ENCODE measurements at places on chromosomes 5 and 9.

DNA sequence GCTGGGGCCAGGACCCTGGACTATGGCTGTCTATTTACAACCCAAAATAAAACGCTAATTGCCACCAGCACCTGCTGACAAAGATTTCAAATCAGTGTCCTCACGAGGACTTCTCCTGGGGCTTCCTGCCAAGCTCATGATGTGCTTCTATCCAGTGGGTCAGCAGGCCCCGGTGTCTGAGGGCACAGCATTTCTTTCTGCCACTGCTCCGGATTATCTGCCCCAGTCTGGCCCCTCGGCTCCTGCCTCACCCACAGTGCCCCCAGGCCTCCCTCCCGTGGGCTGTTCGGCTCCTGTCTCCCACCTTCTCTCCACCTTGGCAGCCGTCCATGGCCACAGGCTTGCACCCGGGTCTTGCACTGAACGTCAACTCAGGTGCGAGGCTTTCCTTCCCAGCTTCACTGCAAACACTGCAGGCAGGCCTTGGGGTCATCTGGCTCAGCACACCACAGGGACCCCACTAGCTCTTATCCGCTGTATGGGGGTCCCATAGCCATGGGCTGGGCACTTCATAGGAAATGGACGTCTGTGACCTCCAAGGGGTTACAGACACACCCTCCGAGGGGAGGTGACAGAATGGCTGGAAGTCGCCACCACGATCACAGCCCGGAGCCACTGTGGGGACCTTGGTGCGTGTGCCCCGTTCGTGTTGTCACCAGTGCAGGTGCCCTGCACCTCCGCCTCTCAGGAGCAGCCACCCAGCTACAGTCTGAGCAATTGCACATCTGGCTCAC is 43.8 kb upstream of the FCN1 start:
- DNase-seq: no peak

- no peak for DNase-seq
These were observed 18.9 kb downstream of the ADAMTS2 start for GRCh38 chr5:179326122-179326927.

DNA sequence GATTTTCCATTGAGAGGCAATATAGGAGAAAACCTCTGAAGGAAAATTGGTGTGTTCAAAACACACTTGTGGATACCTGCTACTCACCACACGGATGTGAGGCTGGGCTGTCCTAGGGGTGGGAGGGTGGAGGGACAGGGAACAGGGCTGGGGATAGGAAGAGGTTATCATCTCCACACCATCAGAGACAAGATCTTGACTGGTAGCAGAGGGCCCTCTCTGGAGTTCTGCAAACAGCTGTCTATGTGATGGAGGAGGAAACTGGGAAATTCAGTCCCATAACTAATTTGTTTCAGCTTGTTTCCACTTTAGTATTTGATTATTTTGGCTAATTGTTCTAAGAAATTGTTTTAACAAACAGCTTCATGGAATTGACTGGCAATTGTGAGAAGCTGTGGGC is 91.6 kb upstream of the FSTL4 start:
- DNase-seq: no peak

GRCh38 chr5:133404724-133405123 is 207.6 kb downstream of the FSTL4 start:
- no peak for DNase-seq

GRCh38 chr5:78078858-78079257 is 215.6 kb downstream of the AP3B1 start:
- no peak for DNase-seq

- no peak for DNase-seq
These were observed 62.8 kb downstream of the SH3RF2 start for GRCh38 chr5:145999208-145999607.

DNA sequence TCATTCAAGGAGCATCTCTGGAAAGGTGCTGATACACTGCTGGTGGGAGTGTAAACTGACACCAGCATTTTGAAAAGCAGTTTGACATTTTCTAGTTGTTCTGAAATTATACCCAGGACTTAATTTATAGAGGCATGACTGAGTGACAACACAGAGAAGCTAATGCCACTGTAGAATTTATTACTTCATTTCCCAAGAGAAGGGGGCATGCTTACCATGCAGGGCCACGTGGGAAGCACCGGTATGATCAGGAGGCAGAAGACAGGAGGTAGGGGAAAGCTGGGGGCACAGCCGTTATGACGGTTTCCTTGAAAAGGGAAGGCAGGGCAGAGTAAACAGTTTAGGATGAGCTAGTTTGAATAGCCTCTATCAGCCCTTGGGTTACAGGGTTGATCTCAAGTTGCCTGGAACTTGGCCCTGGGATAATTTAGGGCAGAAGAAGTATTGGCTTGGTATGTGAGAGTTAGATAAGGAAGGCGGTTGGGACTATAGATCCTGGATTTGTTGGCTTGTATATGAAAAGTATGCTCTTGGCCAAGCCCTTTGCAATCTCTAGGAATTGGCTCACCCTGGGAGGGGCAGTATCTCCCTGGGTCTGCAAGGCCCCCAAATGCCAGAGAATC is 305.7 kb downstream of the ENC1 start:
- no peak for DNase-seq

GRCh38 chr9:35598866-35599590 is 6.0 kb upstream of the TESK1 start:
- no peak for DNase-seq

DNA sequence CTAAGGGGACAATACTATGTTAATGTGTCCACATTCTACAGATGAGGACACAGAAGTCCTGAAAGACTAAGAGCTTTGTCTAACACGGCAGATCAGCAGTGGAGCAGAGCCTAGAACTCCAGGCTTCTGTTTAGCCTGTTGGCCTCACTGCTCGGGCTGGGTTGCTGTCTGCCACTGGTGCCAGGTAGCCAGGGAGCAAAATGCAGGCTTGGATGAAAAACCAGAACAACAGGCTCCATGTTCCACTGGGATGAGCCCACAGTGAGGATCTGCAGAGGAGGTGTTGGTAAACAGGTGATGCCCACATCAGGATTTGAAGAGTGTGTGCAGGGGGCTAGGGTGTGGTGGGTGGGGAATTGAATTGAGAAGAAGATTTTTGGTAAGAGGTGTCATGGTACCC is 114.0 kb upstream of the TBC1D2 start:
- DNase-seq: no peak

DNA sequence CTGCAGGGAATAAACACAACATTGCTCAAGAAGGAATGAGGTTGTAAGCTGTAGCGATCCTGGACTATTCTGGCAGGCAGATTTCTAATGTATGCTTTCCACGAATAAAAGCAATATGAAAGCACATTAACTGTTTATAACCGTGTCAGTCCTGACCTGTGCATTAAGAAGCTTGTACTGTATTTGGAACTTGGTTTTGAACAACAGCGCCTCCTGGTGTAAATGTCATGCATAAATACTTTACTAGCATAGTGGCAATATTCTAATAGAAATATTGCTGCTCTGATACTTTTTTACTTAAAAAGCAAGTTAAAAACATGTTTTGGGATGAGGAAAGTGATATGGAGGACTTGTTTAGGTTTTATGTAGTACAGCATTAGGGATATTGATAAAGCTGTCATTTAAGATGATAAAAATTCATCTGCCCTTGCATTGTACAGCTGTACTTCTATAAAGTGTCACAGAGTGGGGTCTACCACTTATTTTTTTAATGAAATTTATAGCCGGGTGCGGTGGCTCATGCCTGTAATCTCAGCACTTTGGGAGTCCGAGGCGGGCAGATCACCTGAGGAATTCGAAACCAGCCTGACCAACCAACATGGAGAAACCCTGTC is 70.7 kb upstream of the GNE start:
- DNase-seq: no peak

- no peak for DNase-seq
These were observed 4.5 kb upstream of the CNTLN start for GRCh38 chr9:17130291-17130690.

DNA sequence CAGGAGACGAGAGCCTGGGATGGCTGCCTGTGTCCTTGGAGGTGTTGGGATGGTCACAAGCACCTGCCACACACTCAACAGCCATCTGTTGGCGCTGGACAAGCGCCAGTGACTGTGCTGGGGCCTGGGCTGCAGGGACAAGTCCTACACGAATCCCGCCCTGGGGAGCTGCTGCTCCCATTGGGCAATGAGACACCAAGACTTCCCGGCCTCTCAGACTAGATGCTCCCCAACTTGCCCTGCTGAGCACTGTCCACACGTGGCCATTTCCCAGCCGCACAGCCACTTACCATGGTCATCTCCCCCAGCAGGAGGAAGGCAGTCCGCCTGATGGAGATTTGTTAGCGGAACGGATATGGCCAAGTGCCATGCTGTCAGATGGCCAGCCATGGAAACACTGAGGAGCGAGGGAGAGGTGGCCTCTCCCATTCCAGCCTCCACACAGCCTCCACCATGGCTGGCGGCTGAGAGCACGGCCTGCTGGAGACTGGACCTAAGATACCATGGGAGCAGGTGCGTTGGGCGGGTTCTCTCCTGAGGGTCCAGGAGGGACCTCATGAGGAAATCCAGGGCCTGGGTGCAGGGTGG is 43.9 kb downstream of the PRRT1B start:
- no peak for DNase-seq

GRCh38 chr5:92613546-92613945 is 967.5 kb downstream of the NR2F1-AS1 start:
- DNase-seq: no peak

DNA sequence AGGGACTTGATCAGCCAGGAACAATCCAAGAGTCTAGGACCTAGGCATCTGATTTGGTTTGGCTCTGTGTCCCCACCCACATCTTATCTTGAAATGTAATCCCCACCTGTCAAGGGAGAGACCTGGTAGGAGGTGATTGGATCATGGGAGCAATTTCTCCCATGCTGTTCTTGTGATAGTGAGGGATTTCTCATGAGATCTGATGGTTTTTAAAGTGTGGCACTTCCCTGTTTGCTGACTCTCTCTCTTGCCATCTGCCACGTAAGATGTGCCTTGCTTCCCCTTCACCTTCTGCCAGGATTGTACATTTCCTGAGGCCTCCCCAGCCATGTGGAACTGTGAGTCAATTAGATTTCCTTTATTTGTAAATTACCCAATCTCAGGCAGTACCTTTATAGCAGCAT is 201.7 kb upstream of the ACTBL2 start:
- DNase-seq: no peak

- DNase-seq: no peak
These were observed 130.4 kb upstream of the PRLR start for GRCh38 chr5:35360671-35361070.

DNA sequence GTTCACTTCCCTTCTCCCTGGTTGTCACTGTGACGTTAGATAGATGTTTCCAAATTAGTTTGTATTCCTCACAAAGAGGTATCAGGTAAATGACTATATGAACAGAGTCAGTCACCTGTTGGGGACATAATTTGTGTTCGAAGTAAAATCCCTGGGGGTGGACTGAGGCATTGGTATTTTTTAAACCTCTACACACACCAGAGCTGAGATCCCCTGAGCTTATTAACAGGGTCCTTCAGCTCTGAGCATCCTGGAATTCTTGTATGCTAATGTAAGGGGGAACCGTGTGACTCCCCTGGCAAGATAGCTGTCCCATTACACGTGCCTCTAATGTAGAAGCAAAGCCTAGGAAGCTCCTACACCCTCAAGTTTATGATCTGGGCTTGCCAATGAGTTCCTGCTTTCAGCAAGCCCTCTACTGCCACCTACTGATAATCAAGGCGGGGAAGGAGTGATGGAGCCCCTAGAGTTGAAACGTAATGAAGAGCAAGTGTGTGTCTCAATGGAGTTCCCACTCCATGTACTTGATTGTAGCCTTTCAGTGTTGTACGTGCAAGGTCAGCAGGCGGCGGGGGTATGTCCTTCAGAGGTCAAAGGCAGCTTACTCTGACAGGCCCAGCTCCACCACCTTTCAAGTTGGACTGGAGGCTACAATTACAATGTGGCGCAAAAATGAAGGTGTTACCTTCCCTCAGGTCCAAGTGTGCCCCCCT is 14.4 kb downstream of the PRKACG start:
- DNase-seq: peak; percentile 8

- DNase-seq: no peak
These were observed 33.2 kb downstream of the SLC36A1 start for GRCh38 chr5:151480384-151481293.

All from stimulated activated CD8-positive, alpha-beta memory T cell treated with anti-CD3 and anti-CD28 coated beads, Interleukin-4, amount 100 ng/mL, for 4 hours (primary cell).